ENCODE measurements at places on chromosomes 5 and 9.

DNA sequence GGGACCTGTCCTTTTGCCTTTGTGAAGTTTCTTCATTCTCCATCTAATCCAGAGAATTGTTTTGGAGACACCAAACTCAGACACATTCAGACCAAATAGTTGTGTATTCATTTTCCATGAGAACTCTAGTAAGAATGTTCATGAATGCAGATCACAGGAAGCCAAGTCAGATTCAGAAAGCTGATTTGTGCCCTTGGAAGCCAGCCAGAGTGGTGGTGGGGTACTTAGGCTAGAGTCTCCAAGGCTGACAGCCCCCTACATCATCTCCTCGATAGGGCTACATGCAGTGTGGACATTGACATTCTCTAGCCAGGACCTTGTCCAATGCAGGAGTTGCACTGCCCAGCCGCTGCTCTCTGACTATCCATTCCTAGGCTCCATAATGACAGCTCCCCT is 137.6 kb downstream of the UGCG start:
- ATAC-seq = no peak

DNA sequence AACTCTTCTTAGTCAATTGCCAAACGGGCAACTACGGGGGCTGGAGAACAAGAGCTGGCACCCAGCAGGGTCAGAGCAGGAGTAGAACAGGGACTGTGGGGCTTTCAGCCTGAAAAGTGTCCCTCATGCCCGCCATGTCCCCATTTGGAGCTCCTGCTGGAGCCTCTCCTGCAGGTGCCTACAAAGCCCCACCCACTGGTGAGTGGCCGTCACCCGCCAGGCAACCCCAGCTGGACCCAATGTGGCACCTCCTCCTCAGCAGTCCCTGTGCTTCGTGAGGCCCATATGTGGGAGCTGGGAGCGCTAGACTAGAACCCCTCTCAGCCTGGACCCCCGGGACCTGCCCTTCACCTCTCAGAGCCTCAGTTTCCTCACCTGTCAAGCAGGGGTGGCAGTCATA is 40.9 kb downstream of the VAV2 start:
- no peak for ATAC-seq

DNA sequence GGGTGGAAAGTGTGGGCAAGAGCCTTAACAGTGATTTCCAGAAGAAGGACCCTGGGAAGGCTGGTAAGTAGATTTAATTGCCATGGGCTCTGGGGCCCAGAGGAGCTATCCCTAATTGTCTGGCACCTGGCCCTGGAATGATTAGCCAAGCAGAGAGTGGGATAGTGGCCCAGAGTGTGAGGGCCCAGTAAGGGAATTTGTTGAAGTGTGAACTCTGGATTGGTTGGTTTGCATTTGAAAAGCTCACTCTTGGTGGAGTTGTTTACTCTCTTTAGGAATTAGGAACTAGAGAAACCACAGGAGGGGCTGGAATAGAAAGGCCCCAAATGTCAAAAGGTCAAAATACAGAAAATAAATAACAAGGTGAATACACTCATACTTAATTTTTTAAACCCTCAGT is 207.1 kb downstream of the GABRG2 start:
- no peak for ATAC-seq

- peak; percentile 4 for ATAC-seq
Observed at GRCh38 chr9:97632248-97632984, 752 bp downstream of the TSTD2 start.

- ATAC-seq = no peak
Observed at GRCh38 chr5:60722416-60722815, 22.4 kb upstream of the DEPDC1B start.

GRCh38 chr9:117334101-117334500 is 80.8 kb downstream of the ASTN2 start:
- ATAC-seq = no peak

- ATAC-seq = no peak
Observed at GRCh38 chr5:16625096-16625495, 8.3 kb upstream of the RETREG1 start.

DNA sequence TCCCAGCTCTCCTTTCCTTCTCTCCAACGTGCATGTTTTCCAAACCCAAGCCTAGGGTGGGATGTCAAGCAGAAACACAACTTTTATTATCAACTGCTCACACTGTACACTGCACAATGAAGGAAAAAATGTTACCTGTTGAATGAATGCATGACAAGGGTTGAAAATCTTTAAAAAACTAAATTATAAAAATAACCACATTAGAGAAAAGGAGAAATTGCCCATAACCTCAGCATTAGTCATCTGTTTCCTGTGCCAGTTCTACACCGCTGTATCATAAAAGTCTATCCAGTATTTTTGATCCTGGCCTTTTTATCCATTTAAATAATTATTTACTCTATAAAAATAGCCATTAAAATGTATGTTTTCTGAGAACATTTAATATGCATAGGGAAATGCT is 101.1 kb downstream of the APBA1 start:
- ATAC-seq = no peak

DNA sequence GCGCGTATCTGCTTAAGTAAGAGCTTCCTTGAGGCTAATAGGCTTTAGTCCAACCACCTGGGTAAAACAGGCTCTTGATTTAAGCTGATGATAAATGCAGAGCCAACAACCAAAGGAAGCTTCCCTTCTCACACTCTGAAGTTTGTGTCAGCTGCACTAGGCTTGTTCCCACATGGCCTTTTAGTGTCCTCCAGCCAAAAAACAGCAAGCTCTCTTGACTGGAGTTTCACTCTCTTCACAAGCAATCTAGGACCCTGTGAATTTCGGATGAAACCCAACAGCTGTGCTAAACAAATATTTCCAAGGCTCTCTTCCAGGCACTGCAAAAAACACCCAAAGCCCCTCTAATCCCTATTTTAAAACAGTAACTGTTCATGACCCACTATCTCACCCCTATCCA is 63.9 kb downstream of the SAXO1 start:
- ATAC-seq = no peak

DNA sequence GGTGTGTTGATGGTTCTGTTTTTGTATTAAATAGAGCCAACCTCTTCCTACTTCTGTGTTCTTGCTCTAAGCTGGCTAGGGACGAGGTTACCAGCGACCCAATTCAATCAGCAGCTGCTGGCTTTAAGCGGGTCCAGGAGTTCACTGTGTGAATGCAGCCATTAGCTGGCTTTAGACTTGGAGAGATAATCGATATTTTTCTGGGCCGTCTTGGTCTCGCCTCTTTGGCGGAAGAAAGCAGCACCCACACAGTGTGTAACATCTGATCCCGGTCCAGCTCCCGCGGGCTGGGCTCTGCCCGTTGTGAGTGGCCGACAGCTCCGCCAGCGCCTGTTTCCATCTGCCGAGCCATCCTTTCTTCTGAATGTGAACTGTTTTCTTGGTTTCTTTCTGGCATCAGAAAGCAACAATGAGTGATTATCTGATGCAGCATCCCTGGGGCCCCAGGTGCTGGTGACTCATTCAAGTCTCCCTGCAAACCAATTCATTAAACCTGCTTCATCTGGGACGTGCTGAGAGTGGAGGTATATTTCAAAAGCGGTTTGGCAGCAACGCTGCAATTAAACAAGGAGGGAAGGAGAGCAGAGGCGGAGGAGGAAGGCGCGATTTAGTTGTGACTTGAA is 90.8 kb upstream of the IRX4 start:
- ATAC-seq = no peak

DNA sequence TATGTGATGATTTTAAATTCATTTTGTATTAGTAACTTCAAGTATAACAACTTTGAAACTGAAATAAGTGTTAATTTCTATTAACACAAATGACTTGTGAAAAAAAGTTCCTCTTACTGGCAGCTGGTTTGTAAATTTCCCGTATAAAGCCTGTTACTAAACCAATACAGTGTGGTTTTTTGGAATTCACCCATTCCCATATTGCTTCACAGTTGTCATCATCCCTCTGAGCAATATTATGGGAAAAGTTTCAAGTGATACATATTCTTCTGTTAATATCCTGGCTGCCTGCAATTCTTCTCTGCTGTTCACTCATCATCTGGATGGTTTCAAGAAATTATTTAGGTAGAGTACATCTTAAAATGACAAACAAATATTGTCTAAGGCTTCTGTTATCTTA is 1185.1 kb upstream of the C9orf72 start:
- no peak for ATAC-seq

DNA sequence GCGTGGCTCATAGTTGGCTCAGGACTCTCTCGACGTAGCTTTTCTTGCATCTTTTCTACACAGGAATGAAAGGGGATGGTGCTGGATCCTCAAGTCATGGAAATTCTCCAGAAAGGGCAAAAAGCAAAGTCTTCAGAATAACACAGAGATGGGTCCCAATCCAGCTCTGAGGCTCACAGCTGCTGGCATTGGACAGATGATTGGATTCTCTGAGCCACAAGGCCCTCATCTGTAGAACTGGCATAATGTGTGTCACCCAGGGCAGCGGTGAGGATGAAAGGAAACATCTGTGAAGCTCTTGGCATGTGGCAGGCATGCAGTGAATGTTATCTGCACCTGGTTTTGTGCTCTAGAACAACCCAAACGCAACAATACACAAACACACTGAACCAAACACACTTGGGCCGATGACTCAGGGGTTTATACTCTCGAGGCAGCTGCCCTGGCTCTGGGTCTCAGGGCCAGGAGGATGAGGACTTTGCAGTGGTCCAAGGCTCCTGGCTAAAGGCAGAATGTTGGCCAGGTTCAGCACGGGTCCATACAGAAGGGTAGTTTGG is 64.0 kb upstream of the UBTD2 start:
- ATAC-seq = no peak

GRCh38 chr5:140162781-140163180 is 12.2 kb upstream of the CYSTM1 start:
- ATAC-seq = no peak

DNA sequence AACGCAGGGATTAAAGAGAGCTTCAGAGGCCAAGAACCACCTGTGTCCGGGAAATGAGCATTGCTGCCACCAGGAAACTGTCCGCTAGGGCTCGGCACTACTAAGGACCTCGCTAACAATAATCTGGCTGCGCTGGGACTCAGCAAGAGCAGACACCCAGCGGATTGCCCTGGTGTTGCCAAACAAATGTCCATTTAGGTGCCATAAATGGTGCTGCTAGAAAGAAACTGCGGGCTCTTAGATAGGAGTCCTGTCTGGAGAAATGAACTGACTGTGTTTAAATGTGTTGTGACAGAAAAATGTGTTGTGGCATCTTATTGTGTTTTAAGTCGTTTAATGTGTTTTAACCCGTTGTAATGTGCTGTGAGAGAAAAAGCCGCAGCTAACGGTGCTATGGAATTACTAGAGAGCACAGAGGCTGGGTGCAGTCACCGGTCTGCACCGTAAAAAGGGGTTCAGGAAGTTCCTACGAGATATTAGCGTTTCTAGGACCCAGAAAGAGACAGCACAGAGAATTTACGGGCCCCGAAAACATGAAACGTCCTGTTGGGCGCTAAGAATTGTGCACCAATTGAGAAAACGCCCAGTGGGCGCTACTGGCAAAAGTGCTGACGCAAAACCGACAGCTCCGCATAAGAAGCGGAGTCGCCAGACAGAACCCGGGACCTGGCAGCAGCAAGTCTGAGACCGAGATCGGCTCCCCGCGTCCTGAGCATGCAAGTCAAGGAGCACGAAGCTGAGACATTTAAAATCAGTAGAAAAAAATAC is 90.6 kb downstream of the ANXA2R start:
- no peak for ATAC-seq
